ENCODE measurements at places on chromosomes 6 and 20.

DNA sequence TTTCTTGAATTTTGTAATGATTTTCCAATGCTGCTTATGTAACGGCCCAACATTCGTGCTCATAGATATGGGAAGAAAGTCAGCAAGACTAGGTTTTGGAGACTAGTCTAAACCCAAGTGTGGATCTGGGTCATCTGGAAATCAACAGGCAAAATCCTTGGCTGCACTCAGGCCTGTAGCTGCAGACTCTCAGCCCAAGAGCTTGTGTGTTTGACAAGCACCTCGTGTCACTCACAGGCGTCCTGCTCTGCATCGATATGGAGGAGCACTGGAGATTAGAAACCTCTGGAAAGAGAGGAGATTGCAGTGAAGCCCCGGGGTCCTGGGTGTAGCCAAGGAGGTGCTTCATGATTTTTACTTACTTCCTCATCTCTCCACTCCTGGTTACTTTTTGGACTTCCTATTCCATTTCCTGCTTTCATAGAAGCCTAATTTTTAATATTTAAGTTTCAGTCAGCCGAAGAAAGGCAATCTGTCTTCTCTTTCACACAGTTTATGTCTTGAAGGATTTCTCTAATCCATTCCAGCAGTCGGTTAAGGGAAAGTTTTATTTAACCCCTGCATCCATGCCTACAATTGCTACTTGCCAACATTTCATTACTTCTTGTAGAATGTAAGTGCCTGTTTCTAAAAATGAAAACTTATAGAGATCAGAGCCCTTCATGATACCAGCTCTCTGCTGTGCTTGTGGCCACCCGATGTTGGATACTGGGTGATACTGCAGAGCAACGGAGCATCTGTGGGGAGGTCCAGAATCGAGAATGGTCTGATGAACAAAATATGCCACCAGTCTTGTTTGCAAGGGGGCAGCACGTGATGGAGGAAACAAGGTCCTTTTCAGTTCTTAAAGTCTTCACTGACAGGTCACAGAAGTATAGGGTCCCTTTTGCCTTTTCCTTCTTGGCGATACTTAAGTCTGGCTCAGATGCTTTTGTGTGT, 296.3 kb downstream of the QKI start:
- DNase-seq: no peak

DNA sequence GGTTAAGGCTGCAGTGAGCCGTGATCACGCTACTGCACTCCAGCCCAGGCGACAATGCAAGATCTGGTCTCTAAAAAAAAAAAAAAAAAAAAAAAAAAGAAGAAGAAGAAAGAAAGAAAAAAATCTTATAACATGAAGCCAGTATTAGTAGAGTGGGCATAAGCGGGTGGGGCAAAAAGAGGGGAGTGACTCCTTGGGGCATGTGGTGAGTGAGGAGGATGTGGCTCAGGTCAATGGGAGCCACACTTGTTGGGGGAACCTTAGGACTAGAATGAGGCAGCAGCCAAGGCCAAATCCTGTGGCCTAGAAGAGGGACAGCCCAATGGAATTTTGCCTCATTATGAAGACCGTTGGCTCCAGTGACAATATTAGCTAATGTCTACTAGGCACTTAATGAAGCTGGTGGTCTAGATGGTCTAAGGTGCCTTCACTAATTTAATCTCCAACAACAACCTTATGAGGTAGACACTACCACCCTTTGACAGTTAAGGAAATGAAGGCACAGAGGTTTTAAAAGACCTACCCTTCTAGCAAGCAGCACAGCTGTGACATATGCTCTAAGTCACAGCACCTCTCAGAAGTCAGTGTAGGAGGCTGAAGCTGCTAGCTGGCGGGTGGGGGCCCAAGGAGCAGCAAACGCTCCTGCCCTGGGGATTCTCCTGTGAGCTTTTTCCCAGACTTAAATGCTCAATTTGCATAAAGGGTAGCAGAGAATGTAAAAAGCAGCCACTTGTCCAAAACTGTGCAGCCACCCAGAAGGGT, 23.6 kb upstream of the ARMC12 start:
- DNase-seq: no peak

GRCh38 chr6:128439627-128440026, 80.8 kb downstream of the PTPRK start:
- no peak for DNase-seq

DNA sequence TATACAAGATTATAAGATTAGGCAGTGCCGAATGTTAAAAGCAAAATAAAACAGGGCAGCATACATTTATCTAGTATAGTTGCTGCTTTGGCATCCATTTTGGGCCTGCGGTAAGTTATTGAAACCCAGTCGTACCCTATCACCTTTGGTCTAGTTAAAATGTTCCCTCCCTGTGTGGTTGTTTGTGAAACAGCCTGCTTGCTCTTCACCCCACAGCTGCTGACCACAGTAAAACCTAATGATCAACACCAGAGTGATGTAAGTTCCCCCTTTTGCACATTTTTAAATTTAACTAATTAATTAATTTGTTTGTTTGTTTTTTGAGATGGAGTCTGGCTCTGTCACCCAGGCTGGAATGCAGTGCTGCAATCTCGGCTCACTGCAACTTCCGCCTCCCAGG, 50.3 kb upstream of the TXNDC5 start:
- no peak for DNase-seq

- DNase-seq: no peak
These were observed 72.5 kb downstream of the ANKS1A start for GRCh38 chr6:34961574-34961973.

- DNase-seq: no peak
These were observed 188.9 kb upstream of the TAB2 start for GRCh38 chr6:149128489-149129145.

GRCh38 chr6:134162932-134163331, 110.5 kb upstream of the SLC2A12 start:
- no peak for DNase-seq

DNA sequence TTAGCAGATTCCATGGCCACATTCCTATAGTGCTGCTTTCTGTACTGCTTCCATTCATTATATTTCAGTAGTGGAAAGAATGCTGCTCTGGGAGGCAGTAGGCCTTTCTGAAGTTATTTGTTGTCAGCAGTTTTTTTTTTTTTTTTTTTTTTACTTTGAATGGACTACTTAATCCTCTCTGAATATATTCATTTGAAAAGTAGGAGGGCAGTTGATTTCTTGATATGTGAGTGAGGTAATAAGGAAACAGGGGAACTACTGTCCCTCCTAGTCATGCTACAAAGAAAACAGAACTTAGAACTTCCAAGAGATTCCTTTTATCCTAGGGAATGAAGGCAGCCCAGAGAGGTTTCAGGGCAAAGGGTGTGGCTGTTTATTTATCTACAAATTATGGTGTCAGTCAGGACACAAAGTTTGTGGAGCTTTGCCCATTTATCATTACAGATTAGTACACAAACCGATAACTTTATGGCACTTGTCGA, 155.9 kb downstream of the JARID2 start:
- DNase-seq: no peak

DNA sequence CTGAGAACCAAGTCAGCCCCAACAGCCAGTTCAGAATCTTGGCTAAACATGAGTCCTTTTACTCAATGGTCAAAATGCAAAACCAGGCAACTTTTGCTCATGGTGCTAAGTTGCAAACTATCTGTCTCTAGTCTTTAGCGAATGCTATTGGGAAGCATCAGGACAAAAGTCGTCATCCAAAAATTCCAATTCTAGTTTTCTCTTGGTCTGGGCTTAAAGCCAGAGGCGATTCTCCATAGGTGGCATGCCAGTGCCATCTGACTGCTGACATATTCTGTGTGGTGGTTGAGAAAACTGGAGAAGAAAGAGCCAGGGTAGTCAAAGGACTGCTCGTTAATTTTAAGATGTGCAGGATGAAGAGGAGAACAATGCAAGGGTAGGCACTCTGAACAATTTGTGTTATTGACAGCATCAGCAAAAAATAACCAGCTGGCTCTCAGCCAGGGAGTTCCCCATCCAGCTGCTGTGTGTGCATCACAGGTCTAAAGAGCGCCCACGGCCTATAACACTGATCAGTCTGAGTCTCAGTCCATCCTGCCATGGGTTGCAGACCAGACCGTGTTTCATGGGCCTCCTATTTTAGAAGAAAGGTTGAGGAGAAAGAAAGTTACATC, 313.6 kb downstream of the ALDH8A1 start:
- peak; percentile 24 for DNase-seq

- no peak for DNase-seq
These were observed 289.1 kb downstream of the TFAP2B start for GRCh38 chr6:51107769-51108203.

GRCh38 chr6:53360093-53360912, 11.6 kb upstream of the ELOVL5 start:
- DNase-seq: no peak

DNA sequence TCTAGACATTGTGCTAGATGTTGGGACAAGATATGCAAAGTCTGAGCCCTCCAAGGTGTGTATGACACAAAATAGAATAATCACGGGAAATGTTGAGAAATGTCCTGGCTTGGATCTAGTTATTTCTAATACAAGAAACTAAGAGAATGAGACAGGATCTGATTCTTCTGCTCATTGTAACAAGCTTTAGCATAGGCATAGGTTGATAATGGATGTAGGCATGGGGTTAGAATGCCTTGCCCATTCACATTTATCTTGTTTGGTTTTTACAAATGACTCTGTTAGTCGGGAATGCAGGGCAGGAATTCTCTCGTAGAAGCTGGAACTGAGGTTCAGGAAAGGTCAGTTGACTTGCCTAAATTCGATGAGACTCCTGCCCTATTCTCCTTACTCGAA, 1.5 kb upstream of the SLC26A8 start:
- no peak for DNase-seq

DNA sequence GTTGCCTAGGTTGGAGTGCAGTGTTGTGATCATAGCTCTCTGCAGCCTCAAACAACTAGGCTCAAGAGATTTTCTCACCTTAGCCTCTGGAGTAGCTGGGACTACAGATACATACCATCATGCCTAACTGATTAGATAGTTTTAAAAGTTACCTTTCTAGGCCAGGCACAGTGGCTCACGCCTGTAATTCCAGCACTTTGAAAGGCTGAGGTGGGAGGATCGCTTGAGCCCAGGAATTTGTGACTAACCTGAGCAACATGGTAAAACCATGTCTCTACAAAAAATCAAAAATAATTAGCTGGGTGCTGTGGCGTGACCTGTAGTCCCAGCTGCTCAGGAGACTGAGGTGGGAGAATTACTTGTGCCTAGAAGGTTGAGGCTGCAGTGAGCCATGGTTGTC, 41.2 kb downstream of the SLC17A5 start:
- DNase-seq: no peak

GRCh38 chr6:27422651-27423332, 34.2 kb downstream of the ZNF391 start:
- peak; percentile 3 for DNase-seq

DNA sequence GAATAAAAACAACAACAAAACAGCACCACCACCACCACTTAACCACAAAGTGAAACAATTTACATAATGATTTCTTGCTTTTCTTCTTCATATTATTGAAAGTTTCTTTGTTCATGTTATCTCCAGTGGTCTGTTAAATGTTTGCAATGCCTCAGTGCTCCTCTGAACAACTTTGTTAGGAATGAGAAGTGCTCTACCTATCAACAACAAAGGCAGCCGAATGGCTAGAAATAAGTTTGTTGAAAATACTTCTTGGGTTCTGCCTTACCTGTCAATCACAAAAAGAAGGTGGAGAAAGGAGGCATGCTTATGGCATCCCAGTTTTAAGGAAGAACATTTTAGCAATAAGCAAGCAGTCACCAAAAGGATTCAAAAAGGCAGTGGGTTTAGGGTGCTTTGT, 490.2 kb downstream of the PRKN start:
- no peak for DNase-seq

GRCh38 chr20:56391037-56391436, 978 bp downstream of the AURKA start:
- DNase-seq: no peak

- no peak for DNase-seq
These were observed 307.1 kb upstream of the PLN start for GRCh38 chr6:118240878-118241528.

DNA sequence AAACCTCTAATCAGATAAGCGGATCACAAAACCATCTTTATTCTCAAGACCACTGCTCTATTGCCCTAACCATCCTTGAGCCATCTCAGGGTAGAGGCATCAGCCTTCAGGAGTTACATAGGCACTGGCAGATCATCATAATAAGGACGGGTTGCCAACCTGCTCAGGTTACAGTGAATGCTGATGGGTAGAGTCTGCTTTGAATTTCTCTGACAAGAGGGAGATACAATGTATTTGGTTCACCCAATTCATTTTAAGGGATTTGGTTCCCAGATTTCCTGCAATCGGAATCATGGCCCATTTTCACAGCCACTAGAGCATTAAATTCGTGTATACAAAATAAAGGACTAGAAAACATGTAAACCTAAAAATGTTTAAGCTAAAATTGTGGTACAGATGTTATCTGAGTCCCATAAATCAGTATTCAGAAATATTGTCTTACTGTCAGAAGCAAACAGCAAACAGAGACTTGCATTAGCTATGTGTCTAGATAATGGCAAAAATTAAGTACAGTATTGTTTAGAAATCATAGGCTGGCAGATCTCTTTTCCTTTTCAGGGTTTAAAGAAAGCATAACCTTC, 41.9 kb upstream of the TMEM170B start:
- no peak for DNase-seq

- DNase-seq: no peak
These were observed 27.0 kb downstream of the HECA start for GRCh38 chr6:139161817-139162284.

- DNase-seq: no peak
These were observed 56.2 kb downstream of the SLC22A2 start for GRCh38 chr6:160202411-160202810.

- no peak for DNase-seq
These were observed 3.6 kb downstream of the TBC1D20 start for GRCh38 chr20:458776-459175.

- DNase-seq: no peak
These were observed 265.8 kb downstream of the TAF4 start for GRCh38 chr20:61799928-61800327.

DNA sequence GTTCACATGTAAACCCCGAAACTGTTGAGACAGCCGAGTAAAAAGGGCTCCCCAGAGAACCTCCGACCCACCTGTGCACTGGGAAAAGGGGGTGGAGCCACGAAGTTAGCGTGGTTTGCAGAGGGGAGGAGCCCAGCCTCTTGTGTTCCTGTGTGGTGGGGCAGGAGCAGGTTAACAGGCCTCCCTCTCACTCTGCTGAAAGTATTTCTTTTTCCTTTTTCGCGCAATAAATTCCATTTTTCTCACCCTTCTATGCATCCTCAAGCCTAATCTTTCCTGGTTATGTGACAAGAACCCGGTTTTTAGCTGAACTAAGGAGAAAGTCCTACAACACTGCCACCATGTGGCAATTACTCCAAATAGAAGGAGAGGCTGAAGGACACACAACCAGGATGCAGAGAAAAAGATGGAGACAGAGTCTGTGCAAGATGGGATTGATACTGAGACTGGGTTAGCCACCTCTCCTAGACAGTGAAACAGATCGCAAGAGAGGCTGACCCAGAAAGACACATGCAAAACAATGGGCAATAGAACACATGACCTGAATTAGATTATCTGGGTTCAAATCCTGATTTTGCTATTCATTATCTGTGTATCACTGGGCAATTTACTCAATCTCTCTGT, 168.7 kb upstream of the PRSS16 start:
- peak; percentile 47 for DNase-seq

GRCh38 chr20:38115205-38115604, 49.9 kb downstream of the TGM2 start:
- no peak for DNase-seq

All from NCI-H1930 (cell line).